NCI-H524 (cell line): ENCODE measurements at places on chromosomes 5 and 9.

DNA sequence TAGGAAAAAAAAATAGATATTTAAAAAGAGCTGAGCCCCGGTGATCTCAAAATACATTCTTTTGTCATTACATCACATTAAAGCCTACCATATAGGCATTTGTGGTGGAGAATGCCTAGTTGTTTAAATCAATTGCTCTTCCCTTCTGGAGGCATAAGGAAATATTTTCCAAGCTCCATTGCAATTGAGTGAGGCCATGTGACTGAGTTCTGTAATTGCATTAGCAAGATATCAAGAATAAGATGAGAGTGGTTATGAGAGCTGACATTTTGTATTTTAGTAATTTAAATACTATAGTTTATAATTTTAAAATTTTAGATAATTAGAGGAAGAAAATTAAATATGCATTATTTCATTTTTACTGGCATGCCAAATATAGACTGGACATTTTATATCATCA is 1195.9 kb downstream of the DTWD2 start:
- DNase-seq, result no peak

DNA sequence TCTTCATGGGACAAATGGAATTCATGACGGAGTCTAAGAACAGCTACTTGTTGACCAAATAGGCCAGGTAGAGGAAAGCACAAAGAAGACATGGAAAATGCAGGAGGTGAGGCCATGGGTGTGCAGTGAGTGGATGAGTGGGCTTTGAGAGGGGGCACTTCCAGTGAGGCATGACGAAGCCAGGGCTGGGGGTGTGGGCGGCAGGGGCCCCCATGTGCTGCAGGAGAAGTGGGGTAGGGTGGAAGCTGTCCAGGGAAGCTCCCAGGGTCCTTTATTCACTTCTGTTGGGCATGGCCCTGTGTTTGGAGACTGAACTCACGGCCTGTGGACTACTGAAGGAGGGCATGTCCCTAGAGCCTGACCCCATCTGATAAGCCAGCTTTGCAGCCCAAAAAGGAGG is 127.6 kb upstream of the SLC25A48 start:
- no peak for DNase-seq

DNA sequence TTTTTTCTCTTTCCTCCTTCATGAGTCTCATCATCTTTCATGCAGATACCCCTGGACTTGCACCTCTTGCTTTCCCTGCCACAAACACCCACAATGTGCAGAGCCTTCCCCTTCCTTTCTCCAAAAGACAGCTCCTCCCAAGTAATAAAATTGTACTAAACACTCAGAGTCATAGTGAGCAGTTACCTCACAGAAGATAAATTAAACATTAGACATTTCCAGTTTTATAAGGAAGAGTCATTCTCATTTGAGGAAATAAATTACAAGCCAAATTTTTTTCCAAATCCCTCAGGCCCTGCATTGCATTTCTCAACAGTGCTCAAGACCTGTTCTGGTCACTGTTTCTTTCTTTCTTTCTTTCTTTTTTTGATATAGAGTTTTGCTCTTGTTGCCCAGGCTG is 131.5 kb downstream of the ATPSCKMT start:
- DNase-seq, result no peak

- DNase-seq, result no peak
These were observed 43.1 kb downstream of the SPTAN1 start for GRCh38 chr9:128595471-128595870.

DNA sequence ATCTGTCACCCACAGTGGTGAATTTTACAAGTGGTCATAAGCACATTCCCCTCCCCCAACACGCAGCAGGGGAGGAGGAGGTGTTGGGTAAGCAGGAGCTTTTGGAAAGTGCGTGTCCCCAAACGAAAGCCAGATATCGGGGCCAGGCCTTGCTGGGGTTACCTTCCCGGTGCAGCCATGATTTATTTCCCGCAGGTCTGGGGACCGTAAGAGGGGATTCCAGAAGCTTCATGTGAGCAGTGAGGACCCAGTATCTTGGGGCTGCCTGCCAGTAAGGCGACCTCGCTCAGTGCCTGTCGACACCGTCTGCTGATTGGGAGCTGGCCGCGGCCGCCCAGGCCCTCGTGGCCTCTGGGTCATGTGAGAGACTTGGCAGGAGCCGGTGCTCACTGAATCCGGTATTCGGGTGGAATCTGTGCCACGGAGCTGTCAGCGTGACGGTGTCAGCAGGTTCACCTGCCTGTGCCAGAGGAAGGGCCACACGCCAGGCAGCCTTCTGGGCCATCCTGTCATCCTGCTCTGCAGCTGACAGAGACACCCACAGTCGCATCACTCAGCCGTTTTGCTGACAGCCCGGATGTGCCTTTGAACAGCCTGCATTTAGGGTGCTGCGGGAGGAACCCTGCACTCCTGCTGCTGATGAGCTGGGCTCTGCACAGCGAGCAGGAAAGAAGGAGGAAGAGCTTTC is 37.3 kb downstream of the SEC61B start:
- DNase-seq, result no peak

DNA sequence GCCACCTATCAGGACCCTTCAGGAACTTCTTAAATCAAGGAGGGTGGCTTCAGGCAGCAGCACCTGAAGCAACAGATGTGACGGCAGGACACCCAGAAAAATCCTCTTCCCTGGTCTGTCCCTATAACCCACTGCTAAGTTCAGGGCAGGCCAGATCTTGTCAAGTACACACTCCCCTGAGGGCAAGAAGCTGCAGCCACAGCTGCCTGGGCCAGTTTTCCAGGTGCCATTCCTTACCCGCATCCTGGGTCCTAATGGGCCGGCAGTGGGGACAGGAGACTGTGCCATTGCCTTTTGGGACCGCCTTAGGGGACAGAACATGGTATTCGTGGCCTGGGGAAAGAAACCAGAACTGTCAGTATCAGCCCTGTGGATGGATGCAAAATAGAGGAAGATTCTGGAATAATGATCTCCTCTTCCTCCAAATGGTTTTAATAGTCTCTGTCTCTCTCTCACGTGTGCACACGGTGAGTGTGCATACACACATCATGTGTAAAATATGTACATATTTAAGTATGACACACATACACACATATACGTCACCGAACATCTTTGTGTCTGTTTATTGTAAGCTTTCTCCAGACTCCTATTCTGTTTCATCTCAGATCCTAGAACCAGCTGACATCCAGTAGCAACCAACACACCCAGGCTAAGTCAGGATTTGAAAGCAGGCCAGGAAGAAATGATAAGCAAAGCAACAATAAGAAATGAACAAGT is 14.0 kb downstream of the ORM2 start:
- DNase-seq, result no peak

DNA sequence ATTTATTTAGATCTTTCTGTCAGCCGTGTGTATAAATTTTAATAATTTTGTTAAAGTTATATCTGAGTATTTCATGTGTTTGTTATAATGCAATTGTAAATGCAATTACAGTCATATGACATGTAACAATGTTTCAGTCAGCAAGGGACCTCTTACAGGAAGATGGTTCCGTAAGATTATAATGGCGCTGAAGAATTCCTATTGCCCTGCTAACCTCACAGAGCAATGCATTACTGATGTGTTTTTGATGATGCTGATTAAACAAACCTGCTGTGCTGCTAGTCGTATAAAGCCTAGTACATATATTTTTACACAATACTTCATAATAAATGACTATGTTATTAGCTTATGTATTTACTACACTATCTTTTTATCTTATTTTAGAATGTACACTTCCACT is 1166.4 kb downstream of the CDH12 start:
- no peak for DNase-seq

DNA sequence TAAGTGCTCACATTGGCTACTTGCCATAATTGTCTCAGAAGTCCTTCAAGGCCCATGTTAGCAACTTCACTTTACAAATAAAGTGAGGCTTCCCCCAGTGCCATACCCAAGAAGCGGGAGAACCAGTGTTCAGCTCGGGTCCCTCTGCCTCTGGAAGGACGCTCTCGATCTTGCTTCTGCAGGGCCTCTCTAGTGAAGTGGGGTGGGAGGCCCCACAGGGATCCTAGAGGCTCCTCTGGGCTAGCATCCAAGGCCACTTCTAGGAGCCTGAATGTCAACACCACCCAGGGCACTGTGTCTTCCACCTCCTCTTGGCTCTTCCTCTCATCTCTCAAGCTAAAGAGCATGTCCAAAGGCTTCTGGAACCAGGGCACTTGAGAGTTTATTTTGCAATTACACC is 282.5 kb downstream of the GADD45G start:
- no peak for DNase-seq

- no peak for DNase-seq
These were observed 12.9 kb upstream of the F2RL1 start for GRCh38 chr5:76805821-76806505.

GRCh38 chr5:9653061-9653460 is 22.9 kb upstream of the TAS2R1 start:
- DNase-seq, result no peak
